ENCODE measurements at places on chromosomes 4 and X.

DNA sequence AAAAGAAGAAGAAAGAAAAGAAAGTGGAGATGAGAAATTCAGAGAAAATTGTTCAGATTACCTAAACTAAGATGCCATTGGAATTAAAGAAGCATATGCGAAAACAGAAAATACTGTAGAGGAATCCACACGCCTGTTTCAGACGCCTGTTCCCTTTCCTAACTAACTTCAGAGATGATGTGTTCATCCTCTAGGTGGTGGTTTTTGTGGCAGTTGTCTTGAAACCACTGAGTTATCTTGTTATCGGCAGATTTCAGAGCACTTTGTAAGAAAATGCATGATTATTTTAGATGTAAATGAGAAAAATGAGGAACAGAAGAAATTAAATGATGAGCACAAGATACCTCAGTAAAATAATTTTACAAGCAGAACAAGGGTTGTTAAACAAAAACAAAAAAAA is 48.3 kb downstream of the FUNDC1 start:
- no peak for DNase-seq

DNA sequence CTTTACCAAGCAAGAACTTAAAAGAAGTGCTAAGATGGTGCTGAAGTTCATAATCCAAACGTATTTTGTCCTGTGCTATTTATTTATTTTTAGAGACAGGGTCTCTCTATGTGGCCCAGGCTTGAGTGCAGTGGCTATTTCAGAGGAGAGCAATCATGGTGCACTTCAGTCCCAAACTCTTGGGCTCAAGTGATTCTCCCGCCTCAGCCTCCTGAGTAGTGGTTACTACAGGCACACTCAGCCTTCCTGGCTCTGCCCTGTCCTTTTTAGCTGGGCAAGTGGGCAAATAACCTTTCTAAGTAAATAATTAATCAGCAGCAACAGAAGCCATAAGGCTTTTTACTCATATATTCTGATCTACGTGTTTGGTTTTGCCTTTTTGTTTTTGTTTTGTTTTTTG is 2.6 kb downstream of the NSD2 start:
- no peak for DNase-seq

DNA sequence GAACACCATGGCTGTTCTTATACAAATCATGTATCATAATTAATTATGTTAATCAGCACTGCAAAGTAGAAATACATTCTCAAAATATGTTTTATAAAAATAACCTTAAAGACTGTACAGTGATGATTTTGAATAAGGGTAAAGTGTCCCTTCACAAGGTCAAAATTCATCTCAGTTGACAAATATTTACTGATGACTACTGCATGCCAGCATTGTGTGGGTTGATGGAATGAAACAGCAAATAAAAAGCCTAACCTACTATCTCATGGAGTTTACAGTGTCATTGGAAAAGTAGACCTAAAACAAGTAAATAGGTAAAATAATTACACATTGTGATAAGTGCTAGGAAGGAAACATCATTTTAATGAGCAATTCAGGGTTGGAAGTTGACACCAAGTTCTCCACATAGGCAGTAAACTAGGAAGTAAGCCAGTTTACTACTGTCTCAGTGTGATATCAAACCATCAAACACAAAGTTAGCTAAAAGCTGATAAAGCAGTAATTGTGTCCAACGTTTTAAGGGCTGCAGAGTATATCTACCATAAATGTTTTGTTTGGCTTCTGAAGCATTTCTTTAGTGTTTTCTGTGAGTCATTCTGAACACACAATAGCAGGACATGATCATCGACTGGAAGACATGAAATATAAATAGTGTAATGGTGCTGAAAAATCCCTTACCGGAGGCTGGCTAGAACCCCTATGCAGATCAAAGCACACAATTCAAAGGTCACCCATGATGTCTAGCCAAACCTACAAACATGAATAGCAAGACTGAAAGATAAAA is 221.8 kb downstream of the DACH2 start:
- no peak for DNase-seq

DNA sequence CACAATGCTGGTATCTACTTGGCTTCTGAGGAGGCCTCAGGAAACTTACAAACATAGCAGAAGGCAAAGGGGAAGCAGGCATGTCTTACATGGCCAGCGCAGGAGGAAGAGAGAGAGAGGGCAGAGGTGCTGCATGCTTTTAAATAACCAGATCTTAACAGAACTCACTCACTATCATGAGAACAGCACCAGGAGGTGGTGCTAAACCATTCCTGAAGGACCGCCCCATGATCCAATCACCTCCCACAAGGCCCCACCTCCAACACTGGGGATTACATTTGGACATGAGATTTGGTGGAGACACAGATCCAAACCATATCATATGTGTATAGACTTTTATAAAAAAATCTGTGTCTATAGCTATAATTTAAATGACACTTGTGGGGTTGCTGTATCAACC is 48.6 kb upstream of the ERVMER34-1 start:
- DNase-seq = no peak

DNA sequence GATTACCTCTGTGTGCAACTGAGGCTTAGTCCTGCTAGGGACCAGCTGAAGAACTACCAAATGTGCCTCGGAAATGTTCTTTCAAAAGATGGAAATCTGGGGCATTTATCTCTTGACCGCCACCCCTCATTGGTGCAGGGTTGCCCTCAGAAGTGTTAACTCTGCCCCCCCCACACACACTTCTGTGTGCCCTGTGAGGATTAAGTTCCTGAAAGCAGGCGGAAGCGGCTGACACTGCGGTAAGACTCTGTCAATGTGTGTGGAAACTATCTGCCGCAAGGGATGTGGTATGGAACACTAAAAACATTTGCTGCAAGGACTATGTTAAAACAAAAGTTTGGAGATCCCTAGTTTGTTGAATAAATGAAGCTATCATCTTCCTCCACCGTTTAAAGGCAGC is 106.9 kb upstream of the NDP start:
- DNase-seq = no peak

DNA sequence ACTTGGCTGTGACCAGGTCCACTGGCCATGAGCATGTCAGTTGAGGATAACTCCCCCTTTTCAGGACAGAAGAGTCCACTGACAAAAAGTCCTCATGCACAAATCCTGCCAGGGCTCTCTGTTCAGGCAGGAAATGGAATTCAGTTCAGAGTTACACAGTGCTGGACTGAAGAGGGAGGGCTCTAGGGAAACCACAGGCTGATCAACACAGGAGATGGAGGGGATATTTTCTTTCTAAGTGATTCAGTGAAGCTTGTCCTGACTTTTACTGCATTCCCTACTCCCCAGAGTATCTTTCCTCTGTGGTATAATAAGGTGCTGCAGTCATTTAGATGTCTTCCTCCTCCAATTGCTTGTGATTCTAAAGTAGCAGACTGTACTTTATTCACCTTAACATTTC is 335.5 kb upstream of the IGFBP7 start:
- no peak for DNase-seq

DNA sequence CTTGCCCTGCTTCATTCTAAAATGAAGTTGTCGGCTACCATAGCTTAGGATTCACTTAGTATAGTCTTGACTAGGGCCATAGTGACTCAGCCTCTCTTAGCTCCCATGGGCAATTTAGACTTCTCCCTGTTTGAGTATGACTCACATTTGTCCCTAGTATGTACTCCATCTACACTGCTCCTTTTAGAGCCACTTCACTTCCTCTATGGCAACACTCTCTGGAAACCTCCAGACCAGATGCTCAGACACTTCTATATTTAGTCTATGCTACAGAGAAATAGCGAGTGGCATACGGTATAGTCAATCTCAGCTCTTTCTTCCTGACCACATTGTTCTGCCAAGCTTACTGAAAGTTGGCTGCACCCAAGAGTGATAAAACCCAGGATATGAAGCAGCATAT is 11.2 kb downstream of the MEPE start:
- no peak for DNase-seq

- no peak for DNase-seq
Measured at GRCh38 chr4:76783836-76784235, 114.1 kb downstream of the SOWAHB start.

- no peak for DNase-seq
Measured at GRCh38 chr4:3040452-3041191, 33.7 kb downstream of the HTT-AS start.

GRCh38 chr4:128468123-128468989 is 180.7 kb upstream of the PGRMC2 start:
- DNase-seq = no peak

GRCh38 chrX:107398115-107398514 is 51.3 kb upstream of the FRMPD3 start:
- DNase-seq = no peak

GRCh38 chr4:142596121-142596520 is 250.0 kb downstream of the INPP4B start:
- no peak for DNase-seq

DNA sequence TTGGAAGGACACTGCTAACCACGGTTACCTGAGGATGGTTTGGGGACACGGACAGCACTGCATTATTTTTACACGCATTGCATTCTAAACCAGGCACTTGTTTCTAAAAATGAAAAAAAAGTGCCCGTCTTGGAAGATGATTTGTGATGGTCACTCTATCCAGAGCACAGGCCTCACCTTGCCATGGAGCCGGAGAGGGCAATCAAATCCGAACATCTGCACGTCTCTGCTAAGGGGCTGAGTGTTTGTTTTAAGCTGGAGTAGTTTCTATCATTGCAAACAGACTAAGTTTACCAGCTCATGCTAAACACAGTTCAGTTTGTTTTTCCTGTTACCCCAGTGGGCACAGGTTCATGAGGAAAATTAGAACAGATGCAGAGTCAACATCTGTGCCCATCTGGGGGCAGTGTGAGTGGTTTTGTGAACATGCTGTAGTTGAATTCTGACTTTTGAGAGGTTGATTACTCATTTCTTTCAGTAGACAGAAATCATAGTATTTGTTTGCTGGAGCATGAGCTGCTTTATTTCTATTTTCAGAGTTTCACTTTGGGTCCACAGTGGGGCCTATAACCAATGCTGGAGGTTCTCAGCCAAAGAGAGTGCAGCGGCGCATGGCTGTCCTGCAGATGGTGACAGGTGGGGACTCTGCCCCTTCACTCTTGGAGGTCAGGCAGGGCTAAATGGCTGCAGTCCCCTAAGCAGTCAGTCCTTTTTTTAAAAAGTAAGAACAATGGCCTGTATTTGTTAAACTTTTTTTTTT is 65.4 kb upstream of the ENPP6 start:
- no peak for DNase-seq

DNA sequence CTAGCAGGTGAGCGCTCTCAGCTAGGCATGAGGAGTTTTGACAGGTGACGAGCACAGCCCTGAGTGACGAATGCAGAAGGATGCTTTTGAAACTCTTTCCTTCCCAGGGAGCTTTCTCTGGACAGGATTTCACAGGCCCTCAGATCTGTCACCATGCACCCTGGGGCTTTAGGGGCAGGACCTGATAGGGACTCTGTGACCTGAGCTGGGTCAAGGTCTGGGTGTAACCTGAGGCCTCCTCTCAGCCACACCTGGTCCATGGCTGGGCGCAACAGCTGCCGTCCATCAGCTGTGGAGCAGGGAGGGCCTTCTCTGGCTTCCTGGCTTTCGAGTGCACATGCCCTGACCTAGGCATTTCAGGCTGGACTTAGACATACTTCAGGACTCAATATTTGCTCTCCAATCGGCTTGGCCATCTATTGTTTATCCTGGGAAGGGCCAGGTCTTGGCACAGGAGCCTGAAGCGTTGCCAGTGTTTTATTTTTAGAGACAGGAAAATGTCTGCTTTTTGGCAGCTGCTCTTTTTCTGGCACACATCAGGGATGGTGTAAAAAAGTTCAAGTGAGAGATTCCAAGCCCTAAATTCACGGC is 56.4 kb downstream of the C4orf51 start:
- DNase-seq = no peak

DNA sequence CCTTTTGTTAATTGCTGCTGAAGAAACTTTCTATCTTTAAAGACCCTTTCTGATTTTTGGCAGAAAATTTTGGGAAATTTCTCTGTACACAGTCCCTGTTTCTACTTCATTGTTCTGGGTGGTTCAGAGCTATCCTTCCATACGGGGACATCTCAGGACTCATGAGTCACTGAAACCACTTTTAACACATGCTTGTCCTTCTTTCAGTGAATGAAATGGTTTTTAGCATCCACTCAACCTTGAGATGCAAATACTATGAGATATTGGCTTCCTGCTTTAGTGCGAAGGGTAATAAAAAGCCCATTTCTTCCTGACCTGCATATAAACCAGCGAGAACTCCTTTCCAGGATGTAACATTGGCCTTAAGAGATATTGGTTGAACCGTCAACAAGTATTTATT is 158.0 kb downstream of the REPS2 start:
- no peak for DNase-seq

DNA sequence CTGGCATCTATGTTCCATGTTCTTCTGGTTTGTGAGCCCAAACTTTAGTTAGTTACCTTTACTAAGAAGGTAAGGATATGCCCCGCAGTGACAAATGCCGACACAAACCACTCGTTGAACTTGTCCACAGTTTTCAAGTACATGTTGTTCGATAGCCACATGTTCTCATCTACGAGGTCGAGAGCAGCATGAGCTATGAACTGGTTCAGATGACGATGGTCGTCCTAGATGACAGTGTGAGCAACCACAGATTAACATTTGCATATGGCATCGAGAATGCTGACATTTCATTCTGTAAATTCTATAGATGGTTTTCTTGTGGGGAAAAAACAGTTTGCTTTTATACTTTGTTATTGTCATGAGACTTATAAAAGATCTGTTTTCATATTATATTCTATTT is 18.0 kb downstream of the TRAPPC2 start:
- peak; percentile 52 for DNase-seq

- no peak for DNase-seq
Measured at GRCh38 chrX:111490688-111491087, 20.8 kb upstream of the SERTM2 start.

DNA sequence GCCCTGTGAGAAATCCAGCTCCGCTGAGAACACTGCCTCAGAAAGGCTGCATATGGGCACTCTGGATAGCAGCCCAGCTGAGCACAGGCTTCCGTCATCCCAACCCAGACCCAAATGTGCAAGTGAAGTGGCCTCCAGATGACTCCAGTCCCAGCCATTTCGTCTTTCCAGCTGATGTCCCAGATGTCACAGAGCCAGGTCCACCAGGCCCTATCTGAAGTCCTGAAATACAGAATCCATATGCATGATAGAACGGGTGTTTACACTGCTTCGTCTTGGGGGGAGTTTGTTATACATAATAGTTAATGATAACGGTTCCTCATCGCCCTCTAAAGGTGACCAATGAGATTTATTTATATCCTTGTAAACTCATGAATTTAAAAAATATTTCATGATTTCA is 72.6 kb upstream of the TRIM2 start:
- DNase-seq = no peak

- DNase-seq = no peak
Measured at GRCh38 chr4:20496068-20496467, 204.2 kb upstream of the PACRGL start.

DNA sequence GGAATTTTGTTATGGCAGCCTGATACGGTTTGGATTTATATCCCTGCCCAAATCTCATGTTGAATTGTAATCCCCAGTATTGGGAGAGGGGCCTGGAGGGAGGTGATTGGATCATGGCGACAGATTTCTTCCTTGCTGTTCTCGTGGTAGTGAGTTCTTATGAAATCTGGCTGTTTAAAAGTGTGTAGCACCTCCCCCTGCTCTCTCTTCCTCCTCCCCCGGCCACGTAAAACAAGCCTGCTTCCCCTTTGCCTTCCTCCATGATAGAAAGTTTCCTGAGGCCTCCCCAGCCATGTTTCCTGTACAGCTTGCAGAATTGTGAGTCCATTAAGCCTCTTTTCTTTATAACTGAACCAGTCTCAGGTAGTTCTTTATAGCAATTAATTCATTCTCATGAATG is 37.9 kb downstream of the SUPT20HL2 start:
- no peak for DNase-seq

Measured in natural killer cell (primary cell).